ENCODE measurements at places on chromosomes 11 and 22.

GRCh38 chr11:13098616-13099289 lies 89.6 kb downstream of the RASSF10 start:
- H3K4me3 ChIP-seq, result no peak overlapping the region
- no peaks in the 10 kb centered on the region for H3K27me3 ChIP-seq
- no peaks in the 10 kb centered on the region for H3K4me1 ChIP-seq
- no peak for DNase-seq

DNA sequence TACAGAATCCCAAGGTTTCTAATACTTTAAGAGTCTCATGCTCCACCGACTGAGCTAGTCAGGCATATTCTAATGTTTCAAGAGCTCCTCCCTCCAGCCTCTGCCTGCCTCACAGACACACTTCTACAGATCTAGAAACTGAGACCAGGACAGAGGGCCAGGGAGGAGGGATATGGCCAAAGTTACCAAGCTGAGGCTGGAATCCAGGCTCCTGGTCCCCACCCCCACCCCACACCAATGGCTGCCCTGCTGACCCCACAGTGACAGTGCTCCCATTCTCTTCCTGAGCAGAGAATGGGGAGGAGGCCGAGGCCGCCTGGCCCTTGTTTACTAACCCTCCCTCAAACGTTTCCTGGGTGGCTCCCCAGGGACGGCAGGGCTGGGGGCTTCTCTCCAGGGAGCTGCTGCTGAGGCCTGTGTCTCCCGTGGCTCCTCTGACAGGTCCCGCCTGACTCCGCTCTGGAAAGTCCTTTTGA lies 2.2 kb downstream of the PLEKHB1 start:
- H3K4me1 ChIP-seq, result peaks cover 8% of the 10 kb centered on the region
- no peaks in the 10 kb centered on the region for H3K36me3 ChIP-seq
- no peak for DNase-seq
- H3K27ac ChIP-seq, result no peak overlapping the region
- H3K27me3 ChIP-seq, result no peaks in the 10 kb centered on the region

- DNase-seq, result no peak
- no peaks in the 10 kb centered on the region for H3K27me3 ChIP-seq
- no peaks in the 10 kb centered on the region for H3K36me3 ChIP-seq
- H3K4me3 ChIP-seq, result no peak overlapping the region
Measured at GRCh38 chr11:102911758-102912481, 37.1 kb upstream of the MMP12 start.

- no peaks in the 10 kb centered on the region for H3K27me3 ChIP-seq
- no peak overlapping the region for H3K4me3 ChIP-seq
- no peaks in the 10 kb centered on the region for H3K4me1 ChIP-seq
- no peaks in the 10 kb centered on the region for H3K36me3 ChIP-seq
Measured at GRCh38 chr11:97296301-97296700, 906.5 kb downstream of the JRKL start.

- H3K36me3 ChIP-seq, result no peaks in the 10 kb centered on the region
- H3K4me1 ChIP-seq, result no peaks in the 10 kb centered on the region
- no peaks in the 10 kb centered on the region for H3K27me3 ChIP-seq
Measured at GRCh38 chr22:22348127-22348814, 103.7 kb downstream of the VPREB1 start.

GRCh38 chr22:39240831-39241793 lies 3.7 kb downstream of the PDGFB start:
- H3K4me1 ChIP-seq, result peaks cover 72% of the 10 kb centered on the region
- no peaks in the 10 kb centered on the region for H3K36me3 ChIP-seq
- DNase-seq, result peak; percentile 62
- peak overlapping the region; percentile 68 for H3K4me3 ChIP-seq

- H3K4me3 ChIP-seq, result no peak overlapping the region
- H3K27me3 ChIP-seq, result no peaks in the 10 kb centered on the region
- no peaks in the 10 kb centered on the region for H3K36me3 ChIP-seq
- DNase-seq, result no peak
- H3K27ac ChIP-seq, result no peak overlapping the region
- peaks cover 34% of the 10 kb centered on the region for H3K4me1 ChIP-seq
Measured at GRCh38 chr11:62395885-62396551, 22.8 kb upstream of the SCGB1A1 start.

GRCh38 chr11:10716543-10717259 lies 23.1 kb upstream of the IRAG1 start:
- H3K36me3 ChIP-seq, result no peaks in the 10 kb centered on the region
- H3K4me1 ChIP-seq, result no peaks in the 10 kb centered on the region
- no peaks in the 10 kb centered on the region for H3K27me3 ChIP-seq
- no peak overlapping the region for H3K4me3 ChIP-seq

- no peak overlapping the region for H3K4me3 ChIP-seq
- no peaks in the 10 kb centered on the region for H3K27me3 ChIP-seq
- no peaks in the 10 kb centered on the region for H3K4me1 ChIP-seq
- H3K36me3 ChIP-seq, result no peaks in the 10 kb centered on the region
Measured at GRCh38 chr11:84313830-84314359, 1027.7 kb upstream of the CCDC90B start.

DNA sequence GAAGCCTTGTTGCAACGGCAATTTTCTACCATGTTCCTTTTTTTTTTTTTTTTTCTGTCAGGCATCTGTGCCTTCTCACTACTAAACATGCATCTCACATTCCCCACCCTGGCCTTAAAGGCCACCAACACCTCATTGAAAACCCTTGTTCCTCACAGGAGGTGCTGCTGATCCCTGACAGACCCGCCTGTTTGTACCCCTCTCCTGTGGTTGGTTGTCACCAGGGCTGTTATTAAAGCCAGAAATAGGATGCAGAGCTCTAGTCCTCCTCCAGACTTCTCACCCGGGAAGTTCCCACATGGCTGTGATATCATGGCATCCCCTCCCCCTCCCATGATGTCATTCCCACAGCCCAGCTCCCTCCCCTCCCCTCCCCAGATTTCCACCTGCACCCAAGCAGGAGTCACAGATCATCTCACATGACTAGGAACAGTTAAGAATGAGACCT lies 302.8 kb upstream of the NCAM1 start:
- H3K27ac ChIP-seq, result no peak overlapping the region
- no peak overlapping the region for H3K4me3 ChIP-seq
- H3K4me1 ChIP-seq, result no peaks in the 10 kb centered on the region
- no peak for DNase-seq
- H3K36me3 ChIP-seq, result no peaks in the 10 kb centered on the region

All from CD4-positive, alpha-beta memory T cell (primary cell).